ENCODE measurements at places on chromosomes 6 and 20.

DNA sequence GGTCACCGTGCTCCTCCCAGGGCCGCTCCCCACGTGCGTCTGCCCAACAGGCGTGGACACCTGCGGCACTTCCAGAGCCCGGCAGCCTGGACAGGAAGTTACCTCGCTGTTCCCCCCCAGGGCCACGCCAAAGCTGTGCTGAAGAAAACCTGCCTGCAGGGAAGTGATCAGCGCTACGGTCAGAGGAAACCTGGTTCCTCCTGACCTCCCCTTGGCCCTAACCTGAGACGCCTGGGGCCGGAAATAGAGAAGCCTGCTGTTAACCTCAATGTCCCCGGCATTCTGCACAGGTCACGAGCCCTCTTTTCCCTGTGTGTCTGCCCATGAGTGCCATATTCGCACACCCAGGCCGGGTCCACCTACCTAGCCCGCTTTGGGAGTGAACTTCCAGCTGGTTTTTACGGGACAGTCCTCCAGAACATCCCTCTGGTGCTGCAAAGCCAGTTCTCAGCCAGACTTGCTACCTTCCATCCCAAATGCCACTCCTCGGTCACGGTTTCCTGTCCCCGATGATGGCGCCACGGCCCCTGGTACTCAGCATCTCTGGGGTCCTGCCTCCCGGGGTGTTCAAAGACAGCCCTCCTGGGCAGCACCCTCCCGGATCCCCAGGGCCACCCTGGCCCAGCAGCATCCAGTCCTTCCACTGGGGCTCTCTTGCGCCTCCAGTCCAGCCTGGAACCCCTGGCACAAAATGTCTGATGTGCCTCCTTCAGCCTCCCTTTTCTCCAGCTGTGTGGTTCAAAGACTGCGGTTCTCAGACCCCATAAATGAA is 12.0 kb upstream of the IRF4 start:
- DNase-seq: no peak

DNA sequence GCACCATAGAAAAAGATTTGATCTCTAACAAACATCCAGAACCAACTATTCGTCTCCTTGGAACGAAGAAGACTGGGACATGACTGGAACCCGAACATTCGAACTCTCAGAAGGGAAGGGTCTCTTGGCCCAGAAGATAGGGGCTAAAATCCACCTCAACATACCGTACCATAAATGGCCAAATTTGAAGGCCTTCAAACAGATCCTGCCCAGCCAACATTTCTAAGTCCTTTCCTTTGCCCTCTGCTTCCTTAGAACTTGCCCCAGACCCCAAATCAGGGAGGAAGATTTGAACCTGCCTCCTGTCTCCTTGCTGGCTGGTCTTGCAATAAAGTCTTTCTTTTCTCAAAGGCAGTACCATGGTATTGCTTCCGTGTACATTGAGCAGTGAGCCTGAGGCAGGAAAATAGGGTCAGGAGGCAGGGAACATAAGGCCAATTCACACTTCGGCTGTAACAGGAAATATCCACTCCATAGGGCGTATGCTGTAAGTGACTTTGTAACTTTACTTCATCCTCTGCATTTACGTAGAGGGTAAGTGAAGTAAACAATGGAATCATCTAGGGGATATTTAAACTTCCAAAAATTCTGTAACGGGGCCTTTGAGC is 1.8 kb upstream of the PXDC1 start:
- DNase-seq: no peak

DNA sequence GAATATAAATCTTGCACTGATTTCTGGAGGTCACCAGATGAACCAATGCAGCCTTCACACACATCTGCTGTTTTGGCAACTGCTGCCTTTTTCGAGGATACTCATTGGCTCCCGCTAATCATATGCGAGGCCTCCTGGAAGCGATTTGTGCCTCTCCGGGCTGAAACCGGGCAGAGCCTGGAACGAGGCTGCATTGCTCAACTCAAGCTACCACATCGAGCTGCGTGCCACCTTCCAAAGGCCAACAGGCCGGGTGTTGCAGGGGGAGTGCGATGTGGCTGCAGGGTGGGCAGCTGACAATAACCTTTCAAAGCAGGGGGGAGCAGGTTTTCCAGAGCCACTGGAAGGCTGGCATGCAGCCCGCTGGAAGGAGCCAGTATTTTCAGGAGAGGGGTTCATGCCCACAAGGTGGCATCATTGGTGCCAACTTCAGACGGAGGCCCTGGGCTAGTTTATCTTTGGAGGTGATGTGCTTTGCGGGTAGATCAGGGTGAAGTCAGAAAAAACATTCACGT is 122.6 kb upstream of the IFNGR1 start:
- peak; percentile 44 for DNase-seq

DNA sequence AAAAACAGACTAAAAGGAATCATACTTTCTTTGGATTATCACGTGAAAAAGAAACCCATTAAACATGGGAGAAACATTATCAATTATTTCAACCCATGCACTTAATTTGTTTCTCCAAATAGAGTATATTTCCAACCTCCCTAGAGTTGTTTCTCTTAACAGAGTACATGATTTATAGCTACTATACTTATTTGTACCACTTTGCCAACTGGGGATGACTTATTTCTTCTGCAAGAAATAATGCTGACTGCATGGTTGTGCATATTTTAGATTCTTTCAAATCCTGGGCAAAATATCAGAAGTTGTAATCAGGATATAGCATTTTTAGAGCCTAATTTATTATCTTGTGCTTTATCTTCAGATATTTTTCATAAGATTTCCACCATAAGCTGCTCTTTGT is 629.1 kb upstream of the EYS start:
- DNase-seq: no peak

GRCh38 chr20:8231038-8231437 is 99.0 kb downstream of the PLCB1 start:
- no peak for DNase-seq

- DNase-seq: no peak
These were observed 22.0 kb upstream of the BMP5 start for GRCh38 chr6:55897346-55897745.

DNA sequence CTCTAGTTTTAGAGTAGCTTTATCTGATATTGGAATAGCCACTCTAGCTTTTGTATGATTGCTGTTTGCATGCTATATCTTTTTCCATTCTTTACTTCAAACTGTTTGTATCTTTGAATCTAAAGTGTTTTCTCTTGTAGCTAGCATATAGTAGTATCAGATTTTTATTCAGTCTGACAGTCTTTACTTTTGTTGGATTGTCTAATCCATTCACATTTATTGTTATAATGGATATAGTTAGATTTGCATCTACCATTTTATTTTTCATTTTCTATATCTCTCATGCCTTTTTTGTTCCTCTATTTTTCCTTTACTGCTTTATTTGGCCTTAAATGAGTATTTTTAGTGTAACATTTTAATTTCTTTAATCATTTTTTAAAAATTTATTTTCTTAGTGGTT is 52.1 kb downstream of the PHACTR3 start:
- DNase-seq: no peak

DNA sequence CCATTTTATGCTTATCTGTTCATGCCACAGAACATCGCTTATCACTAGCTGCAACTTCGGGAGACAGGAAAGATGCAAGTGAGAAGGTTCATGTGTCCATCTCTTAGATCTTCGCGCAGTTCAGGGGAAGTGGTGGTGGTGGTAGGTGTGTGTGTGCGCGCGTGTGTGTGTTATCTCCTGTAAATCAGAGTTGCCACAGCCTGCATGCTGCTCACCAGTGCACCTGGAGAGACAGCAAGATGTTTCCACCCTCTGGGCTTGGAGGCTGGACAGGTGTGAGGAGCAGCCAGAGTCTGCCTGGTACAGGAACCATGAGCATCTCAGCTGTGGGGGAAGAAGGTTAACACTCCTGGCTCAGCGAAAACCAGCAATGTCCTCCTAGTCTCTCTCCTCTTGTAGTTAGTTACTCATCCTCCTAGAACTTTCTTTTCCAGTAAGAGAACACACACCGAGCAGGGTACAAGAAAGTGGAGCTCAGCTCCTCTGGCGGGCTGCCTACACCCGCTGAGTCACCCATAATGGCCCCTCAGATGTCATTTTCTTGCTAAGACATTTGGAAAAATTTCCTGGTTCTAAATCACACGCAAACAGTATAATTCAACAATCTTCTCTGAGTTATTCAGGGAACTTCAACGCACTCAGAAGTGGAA is 5.1 kb upstream of the TUBB1 start:
- no peak for DNase-seq

DNA sequence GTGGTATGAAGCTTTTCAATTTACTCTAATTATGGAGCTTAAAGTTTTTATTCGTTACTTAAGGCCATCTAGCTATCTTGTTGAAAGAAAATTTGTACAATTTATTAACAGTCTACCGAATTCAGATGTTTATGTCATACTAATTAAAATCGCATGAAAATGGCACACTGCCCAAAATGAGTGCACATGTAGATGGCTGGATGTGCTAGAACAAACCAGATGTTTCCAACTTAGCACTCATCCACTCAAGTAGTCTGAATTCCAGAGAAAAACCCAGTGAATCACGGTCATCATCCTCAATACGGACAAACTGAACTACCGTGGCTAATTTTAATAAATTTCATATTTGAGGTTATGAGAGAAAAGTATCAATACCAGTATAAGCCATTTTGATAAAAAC is 70.4 kb downstream of the COL12A1 start:
- DNase-seq: no peak

GRCh38 chr6:108068618-108069017 is 5.9 kb downstream of the OSTM1 start:
- no peak for DNase-seq

GRCh38 chr6:146904596-146904995 is 299.6 kb upstream of the STXBP5 start:
- DNase-seq: no peak

- no peak for DNase-seq
These were observed 19.4 kb downstream of the SLC35B3 start for GRCh38 chr6:8415913-8416312.

DNA sequence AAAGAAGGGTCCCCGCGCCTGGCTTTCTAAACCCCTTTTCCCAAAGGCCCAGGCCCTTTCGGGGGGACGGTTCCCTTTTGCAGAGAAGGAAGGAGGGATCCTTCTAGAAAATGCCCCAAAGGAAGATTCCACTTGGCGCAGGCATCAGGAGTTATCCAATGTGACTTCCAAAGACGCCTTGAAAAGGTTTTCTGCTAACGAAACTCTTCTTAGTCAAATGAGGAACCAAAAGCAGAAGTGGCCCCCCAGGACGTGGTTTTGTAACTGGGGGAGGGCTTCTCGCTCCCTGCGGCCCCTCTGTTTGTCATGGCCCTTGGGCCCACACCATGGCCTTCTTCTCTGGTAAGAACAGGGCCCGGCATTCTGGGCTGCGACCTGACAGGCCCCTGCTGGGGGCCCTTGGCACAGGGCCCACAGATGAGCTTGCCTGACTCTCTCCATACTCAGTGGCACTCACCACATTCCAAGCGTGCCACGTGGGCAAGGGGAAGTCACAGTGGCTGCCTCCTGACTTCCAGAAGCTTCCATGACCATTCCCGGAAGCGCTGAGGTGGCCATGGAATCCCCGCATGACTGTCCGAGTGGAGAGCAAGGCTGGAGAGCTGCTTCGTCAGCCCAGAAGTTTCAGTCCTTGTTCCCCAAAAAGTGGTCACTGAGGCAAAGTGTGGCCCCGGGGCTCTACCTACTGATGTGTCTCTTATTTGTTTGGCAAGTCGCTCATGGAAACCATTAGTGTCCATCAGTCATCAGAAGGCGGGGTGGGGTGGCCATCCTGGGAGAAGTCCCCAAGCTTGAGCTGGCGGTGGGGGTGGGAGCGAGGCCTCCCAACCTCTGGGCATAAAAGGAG is 834 bp upstream of the CTSZ start:
- no peak for DNase-seq

DNA sequence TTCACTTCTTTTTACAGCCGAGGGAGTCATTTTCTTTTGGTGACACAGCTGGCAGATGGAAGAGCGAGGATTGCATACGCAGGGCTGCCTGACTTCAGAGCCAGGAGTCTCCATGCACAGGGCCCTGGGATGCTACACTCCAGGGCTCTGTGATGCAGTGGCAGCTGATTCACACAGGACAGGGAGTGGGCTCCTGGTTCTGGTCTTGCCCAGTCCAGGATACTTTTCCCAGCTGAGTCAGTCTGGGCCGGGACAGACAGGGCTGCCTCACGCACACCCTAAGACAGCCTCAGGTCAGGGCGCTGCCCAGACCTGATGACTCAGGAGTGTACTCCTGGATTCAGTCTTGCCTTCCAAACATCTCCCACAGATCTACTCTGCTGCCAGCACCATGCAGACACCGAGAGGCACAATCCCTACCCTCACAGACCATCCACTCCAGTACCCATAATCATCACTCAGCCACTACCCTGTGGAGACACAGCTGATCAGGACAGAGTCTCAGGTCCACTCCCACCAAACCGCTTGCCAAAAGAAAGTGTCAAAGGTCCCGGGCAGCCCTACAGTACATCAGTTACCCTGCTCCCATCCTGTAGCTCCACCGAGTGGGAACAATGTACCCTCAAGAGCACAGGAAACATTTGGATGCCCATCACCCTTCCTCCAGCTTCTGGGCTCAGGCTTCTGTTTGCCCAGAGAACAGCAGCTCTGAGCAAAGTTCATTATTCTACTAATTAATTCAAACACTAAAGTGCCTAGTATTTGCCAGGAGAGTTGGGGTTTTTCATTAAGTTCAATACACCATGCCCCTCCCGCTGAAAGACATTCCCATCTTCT is 11.5 kb downstream of the SDC4 start:
- DNase-seq: no peak

DNA sequence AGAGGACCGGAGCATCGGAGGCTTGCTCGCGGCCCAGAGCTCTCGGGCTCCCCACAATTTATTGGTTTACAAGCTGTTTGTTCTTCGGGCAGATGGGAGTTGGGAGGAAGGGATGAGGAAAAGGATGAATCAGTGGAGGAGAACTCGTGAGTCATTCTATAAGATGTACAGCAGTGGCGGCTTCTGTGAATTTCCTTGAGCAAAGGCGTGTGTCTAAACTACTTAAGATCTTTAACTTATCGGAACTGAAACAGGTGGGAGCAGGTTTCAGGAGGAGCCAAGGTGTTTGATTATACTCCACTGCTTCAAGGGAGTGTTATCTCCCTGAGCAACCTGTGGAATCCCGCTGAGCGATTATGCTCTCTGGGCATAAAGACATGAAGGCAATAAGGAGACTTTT is 50.5 kb upstream of the IBTK start:
- DNase-seq: no peak

DNA sequence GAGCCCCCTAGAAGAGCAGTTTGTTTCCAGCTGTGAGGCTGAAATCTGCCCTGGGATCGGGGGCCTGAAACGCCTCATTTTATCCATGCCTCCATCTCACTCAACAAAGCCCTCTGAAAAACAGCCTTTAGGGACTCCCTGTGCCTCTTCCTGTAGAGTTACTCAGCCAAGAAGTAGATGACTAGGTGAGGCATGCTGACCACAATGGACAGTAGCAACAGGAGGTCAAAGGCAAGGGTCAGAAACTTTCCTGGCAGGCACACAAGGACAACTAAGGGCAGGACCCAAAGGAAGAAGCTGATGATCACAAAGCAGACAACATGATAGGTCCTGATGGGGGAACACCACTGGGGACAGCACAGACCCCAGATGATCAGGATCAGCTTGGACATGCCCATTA is 12.8 kb downstream of the MAS1L start:
- DNase-seq: no peak

Measured in stimulated activated CD4-positive, alpha-beta T cell treated with anti-CD3 and anti-CD28 coated beads, TNF-alpha, amount 100 ng/mL, for 4 hours (primary cell).